Thymus (tissue), 14 donors: ENCODE measurements at places on chromosomes 2 and 18.

DNA sequence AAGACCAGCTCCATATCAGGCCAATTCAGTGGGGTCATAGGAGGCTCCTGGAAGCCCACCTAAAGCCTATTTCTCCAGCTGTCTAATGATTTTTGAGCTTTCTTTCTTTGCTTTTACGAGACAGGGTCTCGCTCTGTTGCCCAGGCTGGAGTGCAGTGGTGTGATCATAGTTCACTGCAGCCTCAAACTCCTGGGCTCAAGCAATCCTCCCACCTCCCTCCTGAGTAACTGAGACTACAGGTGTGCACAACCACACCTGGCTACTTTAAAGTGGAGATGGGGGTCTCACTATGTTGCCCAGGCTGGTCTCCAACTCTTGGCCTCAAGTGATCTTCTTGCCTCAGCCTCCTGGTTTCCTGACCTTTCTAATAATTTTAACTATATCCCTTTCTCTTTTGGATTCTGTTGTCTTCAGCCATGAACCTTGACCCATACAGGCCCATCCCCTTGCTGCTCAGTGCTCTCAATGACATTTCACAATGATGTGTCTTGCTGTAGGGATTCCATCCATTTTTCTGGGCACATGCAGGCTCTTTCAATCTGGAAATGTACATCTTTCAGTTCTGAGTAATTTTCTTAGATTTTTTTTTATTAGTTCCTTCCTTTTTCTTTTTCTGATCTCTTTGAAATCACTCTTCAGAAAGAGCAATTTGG lies 29.7 kb downstream of the GNLY start:
- no peak for DNase-seq

GRCh38 chr2:135149251-135149650 lies 97.2 kb downstream of the RAB3GAP1 start:
- no peak for DNase-seq

GRCh38 chr2:207787017-207787416 lies 17.3 kb upstream of the FZD5 start:
- DNase-seq, result no peak

- no peak for DNase-seq
Observed at GRCh38 chr2:140410695-140411094, 1630.5 kb upstream of the NXPH2 start.

DNA sequence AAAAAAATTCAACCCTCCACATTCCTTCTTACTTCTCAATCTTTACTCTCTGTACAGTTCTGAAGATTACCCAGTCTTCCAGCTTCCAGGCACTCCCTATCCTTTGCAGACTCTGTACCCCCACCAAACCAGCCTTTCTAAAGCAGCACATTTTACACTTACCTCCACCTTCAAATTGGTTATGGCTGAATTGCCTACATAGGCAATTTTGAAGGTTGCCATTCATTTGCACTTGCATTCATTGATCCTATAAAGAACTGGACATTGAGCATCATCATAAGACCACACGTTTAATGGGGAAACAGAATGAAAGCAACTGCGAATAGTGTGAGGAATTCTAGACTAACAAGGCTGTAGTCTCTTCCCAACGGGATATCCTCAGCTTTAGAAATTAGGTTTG lies 233.4 kb downstream of the TRIB2 start:
- DNase-seq, result no peak

DNA sequence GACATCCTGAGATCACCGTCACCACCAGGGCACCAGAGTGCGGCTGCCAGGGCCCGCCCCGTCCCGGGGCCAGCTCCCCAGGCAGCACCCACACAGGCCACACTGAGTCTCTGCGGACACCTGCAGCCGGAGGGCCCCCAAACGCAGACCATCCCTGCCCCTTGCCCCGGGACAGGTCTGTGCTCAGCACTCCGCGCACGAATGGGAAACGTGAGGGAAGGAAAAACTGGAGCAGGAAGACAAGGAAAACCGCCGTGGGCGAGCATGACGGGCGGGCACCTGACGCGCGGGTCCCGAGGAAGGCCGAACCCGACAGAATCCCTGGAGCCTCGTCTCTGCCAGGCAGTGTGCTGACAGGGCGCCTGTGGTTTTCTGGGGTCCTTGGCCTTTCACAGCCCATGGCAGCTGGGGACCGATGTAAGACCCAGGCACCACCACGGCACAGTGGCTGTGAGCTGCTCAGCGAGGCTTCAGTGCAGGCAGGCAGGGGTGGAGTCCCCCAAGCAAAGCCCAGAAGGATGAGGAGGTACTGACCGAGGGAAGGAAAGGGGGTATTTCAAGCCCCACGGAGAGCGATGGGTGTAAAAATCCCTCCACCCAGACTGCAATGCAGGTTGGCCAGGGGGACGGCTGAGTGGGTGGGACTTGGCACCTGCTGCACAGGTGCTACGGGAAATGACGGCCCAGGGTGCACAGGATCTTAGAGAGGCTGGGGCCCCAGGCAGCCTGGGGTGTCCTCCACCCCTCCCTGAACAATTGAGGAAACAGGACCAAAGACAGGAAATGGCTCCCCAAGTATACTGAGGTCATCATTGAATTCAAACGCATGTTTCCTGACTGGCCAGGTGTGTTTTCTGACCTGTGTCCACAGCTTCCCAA lies 59.0 kb downstream of the PXDN start:
- no peak for DNase-seq

DNA sequence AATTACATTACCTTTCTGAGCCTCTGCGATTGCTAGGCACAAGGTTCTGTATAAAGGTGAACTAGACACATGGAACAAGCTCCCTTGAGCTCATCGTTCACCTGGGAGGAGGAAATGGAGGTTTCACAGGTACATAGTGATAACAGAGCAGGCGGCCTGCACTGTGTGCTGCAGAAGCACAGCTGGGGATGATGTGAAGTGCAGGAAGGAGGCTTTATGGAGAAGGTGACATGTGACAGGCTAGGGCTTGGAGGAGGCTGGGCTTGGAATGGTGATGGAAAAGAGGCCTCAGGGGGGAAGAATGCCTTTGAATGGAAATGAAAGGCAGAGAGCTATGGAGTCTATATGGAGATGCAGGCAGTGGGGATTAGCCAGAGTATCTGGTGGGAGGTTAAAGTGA lies 22.9 kb downstream of the MARCHF4 start:
- no peak for DNase-seq

DNA sequence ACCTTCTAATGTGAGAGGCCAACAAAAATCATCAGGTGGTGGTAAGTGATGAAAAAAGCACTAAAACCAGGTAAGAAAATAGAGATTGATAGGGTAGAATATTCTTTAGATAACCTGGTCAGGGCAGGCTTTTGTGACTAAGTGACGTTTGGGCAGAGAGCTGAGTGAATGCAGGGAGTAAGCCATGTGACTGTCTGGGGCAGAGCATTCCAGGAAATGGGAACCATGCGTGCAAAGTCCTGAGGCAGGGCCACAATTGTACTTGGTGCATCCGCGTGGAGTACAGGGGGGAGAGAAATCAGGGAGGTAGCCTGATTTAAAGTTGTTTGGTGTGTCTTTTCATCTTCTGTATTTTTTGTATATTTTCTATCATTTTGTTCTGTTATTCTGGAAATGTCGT lies 102.5 kb downstream of the LYPD6B start:
- no peak for DNase-seq

DNA sequence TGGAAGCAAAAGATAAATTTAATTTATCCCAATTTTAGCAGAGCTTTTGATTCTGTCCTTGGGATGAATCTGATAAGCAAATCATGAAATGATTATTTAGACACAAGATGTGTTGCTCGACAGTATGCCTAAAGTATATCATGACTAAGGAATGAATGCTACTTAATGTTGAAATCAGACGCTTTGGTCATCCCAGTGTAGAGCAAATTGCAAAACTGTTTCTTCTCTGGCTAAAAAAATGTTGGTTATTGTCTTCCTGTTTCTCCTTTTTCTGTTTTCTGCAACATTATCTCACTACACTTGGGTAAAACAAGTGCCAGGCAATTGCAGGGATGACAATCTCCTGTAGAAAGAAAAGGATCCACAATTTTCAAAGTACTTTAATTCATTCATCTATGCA lies 66.4 kb downstream of the BABAM2 start:
- DNase-seq, result no peak

GRCh38 chr2:113225263-113226259 lies 51.8 kb downstream of the PSD4 start:
- no peak for DNase-seq

DNA sequence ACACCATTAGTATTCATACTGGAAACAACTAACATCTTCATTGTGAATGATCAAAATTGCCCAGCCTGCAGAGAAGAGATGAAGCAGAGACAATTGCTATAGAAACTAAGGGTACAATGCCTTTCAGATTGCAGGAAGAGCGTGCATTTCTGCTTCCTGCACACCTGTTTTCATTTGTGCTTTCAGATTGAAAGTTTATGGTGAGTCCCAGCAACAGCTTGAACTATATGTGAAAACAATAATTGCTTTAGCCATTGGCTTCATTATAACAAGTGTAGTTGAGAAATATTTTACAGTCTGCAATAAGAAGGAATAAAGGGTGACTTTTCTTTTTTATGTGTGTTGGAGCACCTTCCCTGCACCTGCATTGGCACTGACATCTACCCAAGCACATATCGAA lies 136.3 kb downstream of the CD8B2 start:
- DNase-seq, result no peak

DNA sequence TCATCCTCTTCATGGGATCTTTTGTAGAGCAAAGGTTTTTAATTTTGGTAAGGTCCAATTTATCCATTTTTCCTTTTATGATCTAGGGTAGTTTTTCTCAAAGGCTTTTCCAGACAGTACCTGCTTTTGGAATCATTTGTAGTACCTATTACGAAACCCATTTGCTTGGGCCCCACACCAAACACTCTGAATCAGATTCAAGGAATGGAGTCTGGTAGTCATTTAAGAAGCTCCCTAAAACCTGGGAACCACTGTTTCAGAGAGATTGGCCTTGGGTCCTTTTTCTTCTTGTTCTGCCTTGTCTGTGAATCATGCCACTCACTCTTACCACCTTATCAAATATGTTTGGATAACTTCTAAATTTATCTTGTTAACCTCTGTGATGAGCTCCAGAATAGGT lies 40.3 kb downstream of the OSBPL6 start:
- DNase-seq, result no peak

DNA sequence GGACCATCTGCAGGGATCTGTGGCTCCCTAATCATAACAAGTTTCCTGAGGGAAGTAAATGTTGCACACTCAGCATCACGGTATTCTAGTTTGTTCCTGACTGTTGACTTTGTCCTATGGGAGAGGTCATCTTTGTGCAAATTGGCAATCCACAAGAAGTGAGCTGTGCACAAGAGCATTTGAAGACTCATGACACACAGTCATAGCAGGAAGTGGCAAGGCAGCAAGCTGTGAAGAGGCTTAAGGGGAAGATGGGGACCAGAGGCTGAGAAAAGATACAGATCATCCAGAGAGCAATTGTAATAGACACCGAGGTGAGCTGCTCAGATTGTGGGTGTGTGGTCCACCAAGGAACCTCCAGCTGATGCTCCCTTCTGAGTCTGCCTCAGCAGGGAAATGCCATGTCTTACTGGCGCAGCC lies 2.7 kb downstream of the TNP1 start:
- peak; percentile 32 for DNase-seq

DNA sequence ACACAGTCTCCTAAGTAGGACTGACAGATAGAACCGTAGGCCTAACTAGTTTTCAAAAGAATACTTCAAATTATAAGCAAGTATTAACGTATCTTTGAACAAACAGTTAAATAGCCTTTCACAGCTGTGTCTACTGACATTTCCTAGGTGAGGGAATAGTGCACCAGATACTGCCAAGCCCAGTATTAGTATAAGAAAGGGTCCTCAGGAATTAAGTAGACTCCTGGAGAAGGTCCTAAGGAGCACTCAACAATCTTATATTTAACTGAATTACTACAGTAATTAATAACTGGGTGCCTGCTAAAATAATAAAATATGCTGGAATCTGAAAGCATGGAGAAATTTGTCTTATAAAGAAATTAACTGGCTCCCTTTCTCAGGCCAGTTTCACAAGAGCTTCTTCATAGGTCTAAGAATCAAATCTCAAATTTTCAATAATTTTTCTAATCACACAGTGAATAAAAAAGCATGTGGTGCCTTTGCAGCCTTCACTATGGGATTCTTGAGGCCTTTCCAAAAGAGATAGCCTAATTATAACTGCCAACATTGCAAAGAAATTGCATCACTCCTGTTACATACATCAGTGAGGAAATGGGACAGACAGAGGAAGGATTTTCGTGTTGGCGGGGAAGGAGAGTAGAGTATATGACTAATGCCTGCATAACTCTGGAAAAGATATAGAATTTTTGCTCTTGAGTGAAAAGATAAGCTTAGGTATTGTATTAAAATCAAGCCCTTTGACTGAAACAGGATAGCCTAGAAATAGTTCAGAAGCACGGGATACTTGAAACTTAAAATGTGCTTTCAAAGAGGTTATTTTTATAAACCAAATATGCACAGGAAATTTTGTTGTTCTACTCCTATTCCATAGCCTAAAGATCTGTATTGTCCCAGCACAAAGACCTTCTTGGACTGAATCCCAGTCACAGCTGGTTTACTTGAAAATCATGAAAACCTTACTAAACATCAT lies 228.6 kb upstream of the STK17B start:
- DNase-seq, result no peak

- no peak for DNase-seq
Observed at GRCh38 chr2:43518718-43519117, 77.1 kb downstream of the THADA start.

DNA sequence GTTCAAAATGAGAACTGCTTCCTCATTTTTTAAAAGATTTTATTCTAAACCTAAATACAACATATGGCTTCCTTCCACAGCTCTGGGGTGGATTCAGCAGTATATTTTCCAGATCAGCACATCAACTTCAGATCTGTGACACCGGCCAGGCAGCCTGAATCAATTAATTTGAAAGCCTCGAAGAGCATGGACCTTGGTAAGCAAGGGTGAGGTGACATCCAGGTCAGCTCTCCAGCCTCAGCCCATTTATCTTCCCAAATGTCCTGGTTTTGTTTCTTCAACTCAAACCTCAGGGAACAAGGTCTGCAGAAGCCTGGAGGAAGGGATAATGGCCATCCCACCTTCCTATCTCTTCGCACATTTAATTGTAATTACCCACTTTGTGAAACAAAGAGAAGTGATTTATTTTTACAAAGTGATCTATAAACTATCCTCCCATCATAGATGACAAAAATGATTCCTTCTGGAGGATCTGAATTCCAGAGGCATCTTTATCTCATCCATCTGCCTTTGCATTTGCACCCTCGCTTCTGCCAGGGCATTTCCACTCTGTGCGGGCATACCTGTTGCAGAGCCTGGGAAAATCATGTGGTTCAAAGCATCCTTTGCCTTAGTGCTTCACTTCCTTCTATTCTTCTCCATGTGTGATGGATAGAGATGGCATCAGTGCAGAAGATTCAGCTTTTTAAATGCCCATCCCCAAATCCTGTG lies 489.0 kb upstream of the NRP2 start:
- no peak for DNase-seq
